ENCODE measurements at places on chromosomes 4 and X.

- no peak for DNase-seq
These were observed 291.9 kb downstream of the FAM47A start for GRCh38 chrX:33840176-33840575.

- DNase-seq, result no peak
These were observed 59.2 kb upstream of the PARM1 start for GRCh38 chr4:74873545-74874301.

DNA sequence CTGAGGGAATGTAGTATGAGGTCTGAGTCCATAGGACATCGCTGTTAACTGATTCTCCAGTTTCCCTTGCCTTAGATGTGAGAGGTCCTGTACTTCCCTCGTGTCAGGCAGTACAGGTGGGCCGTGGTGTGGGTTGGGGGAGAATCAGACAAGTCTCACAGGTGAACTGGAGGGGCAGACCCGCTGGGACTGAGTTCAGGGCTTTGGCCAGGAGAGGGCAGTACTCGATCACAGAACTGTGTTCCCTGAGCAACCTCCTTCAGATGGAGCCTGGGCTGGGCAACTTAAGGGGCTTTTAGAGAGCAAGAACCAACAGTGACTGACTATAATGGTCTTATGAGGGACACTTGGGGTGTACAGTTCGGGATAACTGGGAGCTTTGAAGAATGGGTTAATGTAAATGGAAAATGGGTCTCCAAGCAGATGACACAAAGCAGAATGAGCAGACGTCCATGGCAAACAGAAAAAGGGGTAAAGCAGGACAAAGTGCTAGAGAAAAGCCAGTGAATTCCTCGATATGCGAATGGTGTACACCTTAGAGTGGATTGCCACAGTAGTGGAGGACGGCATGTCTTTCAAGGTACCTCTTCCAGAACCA is 83.6 kb downstream of the CCNG2 start:
- peak; percentile 24 for DNase-seq

GRCh38 chr4:18250564-18250963 is 229.0 kb upstream of the LCORL start:
- DNase-seq, result no peak

- no peak for DNase-seq
These were observed 9.2 kb upstream of the EOLA1 start for GRCh38 chrX:149531599-149531998.
